ENCODE measurements at places on chromosomes 3 and 15.

GRCh38 chr3:58274027-58274614 lies 31.9 kb upstream of the RPP14 start:
- DNase-seq, result peak; percentile 10

GRCh38 chr15:70033529-70034140 lies 64.1 kb downstream of the TLE3 start:
- peak; percentile 9 for DNase-seq

DNA sequence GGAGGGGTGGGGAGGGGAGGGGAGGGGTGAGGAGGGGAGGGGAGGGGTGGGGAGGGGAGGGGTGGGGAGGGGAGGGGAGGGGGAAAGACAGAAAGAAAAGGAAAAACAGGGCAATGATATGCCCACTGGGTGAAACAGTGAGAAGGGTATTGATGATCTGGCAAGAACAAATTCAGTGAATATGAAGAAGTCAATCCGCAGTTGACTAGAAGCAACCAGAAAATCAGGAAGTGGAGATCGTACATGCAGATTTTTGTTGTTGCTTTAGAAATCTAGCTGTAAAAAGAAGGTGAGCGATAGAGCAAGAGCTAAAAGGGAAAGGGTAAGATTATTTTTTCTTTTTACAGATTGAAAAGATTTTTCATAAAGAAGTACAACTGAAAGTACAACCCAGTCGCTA lies 47.6 kb upstream of the ARF4 start:
- DNase-seq, result no peak

- no peak for DNase-seq
These were observed 36.3 kb upstream of the ARIH1 start for GRCh38 chr15:72437650-72438316.

DNA sequence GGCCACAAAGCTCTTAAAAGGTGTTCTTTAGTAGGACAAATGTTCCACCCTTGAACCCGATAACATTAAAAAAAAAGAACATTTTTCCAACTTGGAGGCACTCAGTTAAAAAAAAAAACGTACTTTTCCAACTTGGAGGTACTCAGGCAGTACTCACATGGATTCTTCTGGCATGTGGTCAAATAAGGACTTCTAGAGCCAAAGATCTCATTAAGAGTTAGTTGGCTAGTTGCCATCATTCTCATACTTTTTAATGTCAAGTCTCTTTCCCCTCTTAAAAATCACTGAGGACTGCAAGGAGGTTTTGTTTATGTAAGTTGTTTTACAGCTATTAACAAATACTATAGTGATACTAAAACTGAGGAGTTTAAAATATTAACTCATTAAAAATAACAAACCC lies 101.0 kb downstream of the CADPS start:
- no peak for DNase-seq

DNA sequence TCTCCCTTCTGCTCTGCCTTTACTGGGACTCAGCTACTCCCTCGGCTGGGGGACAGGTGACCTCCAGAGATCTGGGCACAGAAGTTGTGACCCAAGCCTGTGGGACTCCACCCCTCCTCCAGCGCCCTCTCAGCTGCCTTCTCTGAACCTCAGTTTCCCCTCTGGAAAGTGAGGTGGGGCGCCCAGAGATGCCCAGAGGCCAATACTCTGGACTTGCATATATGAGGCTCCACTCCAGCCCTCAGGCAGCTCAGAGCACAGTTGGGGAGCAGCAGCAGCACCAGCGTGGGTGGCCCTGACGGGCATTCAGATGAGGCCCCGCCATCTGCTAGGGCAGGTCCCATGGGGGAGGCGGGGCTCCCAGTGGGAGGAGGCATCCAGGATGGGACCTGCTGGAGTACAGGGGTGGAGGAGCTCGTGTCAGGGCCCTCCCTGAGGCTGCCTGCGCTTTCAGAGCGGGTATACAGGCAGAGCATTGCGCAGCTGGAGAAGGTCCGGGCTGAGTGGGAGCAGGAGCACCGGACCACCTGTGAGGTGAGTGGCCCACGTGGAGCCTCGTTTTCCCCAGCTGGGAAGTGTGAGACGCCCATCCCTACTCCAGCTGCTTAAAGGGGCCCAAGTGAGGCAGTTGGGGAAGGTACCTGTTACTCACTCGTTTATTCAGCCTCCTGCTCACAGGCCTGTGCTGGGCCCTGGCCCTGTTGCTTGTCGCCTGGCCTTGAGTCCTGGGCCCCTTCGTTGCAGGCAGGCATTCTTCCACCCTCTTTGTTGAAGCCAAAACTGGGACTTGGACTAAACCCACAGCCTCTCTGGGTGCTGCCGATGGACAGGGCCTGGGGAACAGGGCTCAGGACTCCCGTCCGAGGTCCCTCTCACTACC lies 35.4 kb downstream of the PSTPIP1 start:
- DNase-seq, result no peak

- peak; percentile 17 for DNase-seq
These were observed 799.3 kb downstream of the DIPK2A start for GRCh38 chr3:144770915-144771351.

GRCh38 chr15:101148166-101148880 lies 103.5 kb downstream of the CHSY1 start:
- no peak for DNase-seq

GRCh38 chr3:62600033-62600432 lies 226.7 kb upstream of the FEZF2 start:
- no peak for DNase-seq

- no peak for DNase-seq
These were observed 62.0 kb downstream of the MGLL start for GRCh38 chr3:127760361-127760760.

DNA sequence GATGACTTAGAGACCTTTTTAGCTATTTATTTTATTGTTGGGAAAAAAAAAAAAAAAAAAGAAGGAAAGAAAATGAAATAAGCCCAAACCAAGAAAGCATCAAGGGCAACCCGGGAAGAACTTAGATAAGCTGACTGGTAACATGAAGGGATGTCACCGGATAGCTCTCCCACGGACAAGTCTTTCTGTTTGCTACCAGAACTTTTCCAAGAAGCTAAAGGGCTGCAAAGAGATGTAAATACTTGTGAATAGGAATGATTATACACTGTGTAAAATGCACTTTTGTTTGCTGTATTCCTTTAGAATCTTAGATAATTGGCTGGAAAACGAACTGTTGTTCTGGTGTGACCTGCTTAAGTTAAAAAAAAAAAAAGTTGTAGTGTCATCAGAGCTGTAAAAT lies 2.8 kb downstream of the FOXB1 start:
- no peak for DNase-seq

DNA sequence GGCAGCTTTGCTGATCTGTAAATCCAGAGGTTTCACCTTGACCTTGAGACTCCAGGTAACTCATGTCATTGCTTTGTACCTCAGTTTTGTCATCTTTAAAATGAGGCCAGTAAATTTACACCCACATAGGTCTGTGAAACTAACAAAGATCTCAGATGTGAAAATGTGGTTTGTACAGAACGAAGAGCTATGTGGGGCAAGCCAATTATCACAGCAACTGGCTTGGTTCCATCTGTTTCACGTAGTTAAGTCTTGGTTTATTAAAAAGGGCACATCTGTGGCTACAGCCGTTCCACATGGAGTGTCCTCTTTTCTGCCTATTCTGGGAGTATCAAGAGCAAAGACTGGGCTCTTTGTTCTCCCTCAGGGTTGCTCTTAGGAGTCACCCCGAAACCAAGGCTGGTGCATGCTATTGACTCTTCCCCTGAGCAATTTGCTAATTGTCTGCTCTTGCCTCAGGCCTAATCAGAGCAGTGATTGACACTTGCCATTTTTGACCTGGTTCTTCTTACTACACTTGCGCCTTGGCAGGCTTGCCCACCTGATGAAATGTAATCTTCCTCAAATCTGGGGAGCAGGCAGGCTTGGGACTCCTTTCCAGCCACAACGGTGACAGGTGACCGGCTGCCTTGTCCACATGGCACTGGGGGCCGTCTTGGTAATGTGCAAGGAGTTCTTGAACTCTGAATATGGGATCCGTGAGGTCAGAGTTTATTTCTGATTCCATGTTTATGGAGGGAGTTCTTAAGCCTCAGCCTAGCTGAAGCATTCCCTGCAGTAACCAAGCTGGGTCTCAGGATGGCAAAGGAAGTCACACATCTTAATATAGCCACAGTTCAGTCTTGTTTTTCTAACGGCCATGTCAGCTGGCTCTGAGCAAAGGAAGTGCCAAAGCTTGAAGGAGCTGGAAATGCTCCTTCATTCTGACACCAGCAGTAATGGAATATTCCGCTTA lies 40.1 kb downstream of the EAF1 start:
- no peak for DNase-seq

GRCh38 chr3:100993309-100993708 lies at the start of gene ABI3BP:
Gene ABI3BP (minus strand): TSS chr3:100993421. CDS start chr3:100993384, 37 bp downstream.
- peak; percentile 91 for DNase-seq

- DNase-seq, result peak; percentile 40
These were observed 18.6 kb downstream of the DNAJB11 start for GRCh38 chr3:186589121-186589520.

DNA sequence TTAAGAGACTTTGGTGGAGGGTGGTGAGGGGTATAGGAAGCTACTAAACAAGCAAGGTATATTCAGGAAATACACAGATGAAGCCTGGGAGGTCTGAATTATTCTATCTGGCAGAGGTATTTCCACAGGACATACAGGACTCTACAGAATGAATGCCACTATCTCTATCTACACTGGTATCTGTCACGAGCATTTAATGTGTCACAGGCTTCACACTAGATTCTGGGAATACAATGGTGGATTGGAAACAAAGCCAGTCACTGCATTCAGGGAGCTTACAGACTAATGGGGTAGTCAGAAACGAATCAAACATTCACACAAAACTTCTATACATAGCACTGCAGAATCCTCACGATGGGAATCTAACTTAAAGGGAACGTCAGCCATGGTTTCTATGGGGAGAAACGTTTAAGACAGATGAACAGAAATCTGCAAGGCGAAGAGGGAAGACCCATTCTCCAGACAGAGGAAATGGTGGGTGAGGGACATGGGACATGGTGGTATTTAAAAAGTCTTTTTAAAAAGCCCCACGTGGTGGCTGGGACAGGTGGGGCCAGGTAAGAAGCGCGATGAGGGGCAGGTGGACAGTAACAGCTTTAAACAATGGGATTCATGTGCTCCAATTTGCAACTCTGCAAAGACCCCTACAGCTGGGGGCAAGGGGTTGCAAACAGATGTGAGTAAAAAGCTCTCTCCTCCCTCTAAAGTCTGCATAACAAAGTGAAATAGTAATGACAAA lies 16.5 kb downstream of the LRIG1 start:
- no peak for DNase-seq

DNA sequence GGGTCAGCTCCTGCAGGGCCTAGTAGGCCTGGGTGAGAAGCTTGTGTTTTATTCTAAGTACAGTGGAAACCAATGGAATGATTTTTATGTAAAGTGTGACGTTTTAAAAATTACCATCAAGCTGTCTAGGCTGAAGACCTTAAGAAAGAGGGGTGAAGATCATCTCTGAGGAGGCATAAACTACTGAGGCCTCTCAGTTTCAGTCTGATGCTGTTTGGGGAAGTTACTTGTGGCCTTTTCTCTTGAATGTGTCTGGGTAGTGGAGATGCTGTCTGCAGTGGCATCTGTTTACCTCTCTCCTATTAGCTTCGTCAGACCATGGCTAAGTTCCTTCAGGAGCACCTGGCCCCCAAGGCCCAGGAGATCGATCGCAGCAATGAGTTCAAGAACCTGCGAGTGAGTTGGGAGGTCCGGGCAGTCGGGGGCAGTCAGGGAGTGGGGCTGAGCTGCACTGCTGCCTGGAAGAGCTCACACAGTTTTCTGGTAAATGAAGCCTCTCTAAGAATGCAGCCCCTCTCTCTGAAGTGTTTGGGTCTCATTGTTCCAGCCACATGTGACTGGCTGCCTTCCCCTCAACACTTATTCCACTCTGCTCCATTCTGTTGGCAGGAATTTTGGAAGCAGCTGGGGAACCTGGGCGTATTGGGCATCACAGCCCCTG lies 1.9 kb downstream of the IVD start:
- DNase-seq, result no peak

DNA sequence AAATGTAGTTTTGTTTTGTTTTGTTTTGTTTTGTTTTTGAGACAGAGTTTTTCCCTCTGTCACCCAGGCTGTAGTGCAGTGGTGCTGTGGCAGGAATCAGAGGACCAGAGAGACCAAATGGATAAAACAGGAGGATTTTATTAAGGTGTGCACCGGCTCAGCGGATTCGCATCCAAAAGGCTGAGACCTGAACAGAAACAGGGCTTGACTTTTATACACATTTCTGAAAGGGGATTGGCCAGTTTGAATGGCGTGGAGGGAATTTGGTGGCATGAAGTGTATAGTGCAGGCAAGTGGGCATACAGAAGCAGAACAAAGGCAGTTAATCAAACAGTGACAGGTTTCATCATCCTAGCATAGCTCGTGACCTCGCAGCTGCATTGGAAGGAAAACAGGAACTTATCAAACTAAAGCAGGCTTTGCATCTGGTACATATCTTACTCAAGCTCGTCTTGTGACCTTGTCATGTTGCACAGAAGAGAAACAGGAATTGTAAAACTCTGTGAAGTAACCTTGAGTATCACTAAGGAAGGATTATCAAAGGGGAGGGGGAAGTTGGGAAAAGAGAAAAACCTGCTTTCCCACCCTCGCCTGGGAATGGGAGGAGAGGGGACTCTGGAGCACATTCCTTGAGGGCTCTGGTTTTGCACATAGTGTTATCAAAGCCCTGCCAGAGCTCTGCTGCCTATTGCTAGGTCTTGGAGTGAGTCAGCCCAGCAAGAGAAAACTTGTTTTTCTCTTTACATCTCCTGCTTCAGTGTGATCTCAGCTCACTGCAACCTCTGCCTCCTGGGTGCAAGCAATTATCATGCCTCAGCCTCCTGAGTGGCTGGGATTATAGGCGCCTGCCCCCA lies 38.5 kb downstream of the C3orf62 start:
- no peak for DNase-seq

GRCh38 chr15:99481113-99481950 lies 84.5 kb upstream of the MEF2A start:
- DNase-seq, result no peak

DNA sequence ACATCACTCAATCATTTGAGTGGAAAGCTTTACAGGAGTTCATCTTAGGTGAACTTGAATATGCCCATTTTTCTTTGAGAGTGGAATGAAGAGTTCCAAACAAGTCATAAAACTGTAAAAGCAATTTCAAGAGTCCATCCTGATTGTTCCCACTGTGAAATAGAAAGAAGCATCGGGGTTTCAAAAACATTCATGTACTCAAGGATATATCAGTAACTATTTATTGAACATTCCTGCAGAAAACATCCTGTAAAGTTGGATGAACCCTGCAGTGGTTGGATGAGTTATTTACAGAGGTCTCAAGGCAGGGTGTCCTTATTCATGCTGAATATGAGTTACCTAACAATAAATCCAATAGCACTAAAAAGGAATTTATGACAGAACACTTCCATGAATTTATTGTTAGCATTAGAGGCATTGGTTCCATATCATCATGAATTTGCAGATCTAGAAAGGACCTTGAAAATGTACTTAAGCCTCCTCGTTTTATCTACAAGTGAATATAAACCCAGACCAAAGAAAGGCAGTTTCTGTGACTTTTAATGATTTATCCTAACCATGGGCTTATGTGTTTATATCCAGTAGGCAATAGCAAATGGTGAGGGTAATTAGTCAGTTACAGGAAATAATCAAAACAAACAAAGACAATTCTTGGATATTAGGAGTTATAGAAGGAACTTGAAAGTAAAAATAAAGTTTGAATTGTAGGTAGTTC lies 361.9 kb upstream of the KCNMB2 start:
- no peak for DNase-seq

GRCh38 chr3:64988188-64988587 lies 300.4 kb upstream of the ADAMTS9 start:
- no peak for DNase-seq

Data from ELR (cell line).